ENCODE measurements at places on chromosomes 5 and 9. TPM values are rescaled to one million over a fixed set of nuclear protein-coding genes. Genes with fewer than 3 reads are reported as not detected.

DNA sequence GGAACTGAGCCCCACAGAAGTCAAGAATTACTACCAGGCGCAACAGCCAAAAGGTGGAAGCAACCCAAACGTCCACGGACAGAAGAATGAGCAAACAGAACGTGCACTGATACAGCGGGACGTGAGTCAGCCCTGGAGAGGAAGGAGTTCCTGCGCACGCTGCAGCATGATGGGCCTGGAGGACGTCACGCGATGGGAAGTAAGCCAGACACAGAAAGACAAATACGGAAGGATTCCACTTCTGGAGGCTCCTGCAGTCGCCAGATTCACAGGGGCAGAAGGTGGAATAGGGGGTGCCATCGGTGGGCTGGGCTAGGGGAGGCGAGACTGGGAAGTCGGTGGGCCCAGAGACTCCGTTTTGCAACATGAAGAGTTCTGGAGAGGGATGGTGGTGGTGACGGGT is 80.3 kb upstream of the PHYKPL start:
- H3K4me3 ChIP-seq = no peak overlapping the region
- H3K27ac ChIP-seq = no peak overlapping the region
- H3K27me3 ChIP-seq = no peaks in the 10 kb centered on the region
- no peaks in the 10 kb centered on the region for H3K4me1 ChIP-seq
- H3K36me3 ChIP-seq = no peaks in the 10 kb centered on the region

DNA sequence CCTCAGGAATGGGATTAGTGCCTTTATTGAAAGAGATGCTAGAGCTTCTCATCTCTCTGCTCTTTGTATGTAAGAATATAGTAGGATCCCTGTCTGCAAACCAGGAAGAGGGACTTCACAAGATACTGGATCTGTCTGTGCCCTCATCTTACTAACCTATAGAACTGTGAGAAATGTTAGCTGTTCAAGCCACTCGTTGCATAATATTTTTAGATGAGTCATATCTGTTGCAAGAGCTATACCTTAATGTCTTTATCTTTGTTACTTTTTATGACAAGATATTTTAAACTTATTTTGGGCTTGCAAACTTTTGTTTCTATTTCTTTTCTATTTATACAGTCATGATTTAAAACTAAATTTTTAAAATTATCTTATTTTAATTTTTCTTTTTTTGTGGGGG is 1296.8 kb upstream of the CDH6 start:
- H3K4me3 ChIP-seq = no peak overlapping the region
- no peaks in the 10 kb centered on the region for H3K27me3 ChIP-seq
- DNase-seq = no peak
- H3K36me3 ChIP-seq = no peaks in the 10 kb centered on the region

DNA sequence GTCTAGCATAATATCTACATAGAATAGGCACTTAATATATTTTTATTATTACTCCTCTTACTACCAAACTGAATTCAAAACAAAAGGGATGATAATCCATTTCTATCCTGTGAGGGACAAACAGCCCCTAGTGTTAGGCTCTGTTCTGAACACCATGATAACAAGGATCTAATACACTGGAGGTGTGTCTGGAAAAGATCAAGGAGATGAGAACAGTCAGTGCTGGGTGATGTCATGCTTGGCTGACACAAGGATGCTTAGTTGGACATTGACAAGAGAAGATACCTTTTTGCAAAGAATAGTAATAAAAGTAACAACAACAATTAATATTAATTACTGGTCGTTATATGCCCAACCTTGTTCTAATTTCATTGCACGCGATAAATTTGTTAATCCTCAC is 458.7 kb downstream of the EBF1 start:
- no peaks in the 10 kb centered on the region for H3K36me3 ChIP-seq
- H3K4me3 ChIP-seq = no peak overlapping the region
- H3K4me1 ChIP-seq = no peaks in the 10 kb centered on the region
- H3K27me3 ChIP-seq = no peaks in the 10 kb centered on the region

DNA sequence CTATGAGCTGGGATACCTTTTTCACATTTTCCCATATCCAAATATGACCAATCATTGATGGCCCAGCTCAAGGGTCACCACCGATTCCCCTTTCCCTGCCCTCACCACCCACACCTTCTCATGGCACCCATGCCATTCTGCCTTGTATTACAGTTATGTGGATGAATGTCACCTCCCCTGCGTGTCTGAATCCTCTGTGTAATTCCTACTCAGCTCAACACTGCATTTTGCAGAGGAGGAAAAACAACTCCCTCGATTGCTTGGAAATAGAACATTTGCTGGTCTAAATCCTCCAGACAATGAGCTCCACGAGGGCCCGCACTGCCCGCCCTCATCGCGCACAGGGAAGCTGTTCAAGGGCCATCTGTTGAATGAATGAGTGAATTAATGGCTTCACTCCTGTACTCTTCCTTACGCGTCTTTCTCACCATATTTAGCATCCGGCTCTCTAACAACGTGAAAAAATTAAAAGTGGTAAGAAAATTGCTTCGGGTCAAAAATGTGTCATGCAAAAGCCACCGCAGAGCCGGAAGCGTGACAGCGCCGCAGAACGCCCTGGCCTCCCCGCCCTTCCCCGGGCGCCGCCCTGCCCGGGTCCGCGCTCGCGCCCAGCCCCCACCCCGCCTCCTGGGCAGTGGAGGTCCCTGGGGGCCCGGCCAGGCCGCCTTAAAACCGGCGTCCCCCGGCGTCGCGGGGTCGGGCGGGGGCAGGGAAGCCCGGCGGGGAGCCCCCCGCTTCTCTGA is 704 bp downstream of the SUSD1 start:
- no peak overlapping the region for H3K27ac ChIP-seq
- DNase-seq = peak; percentile 58
- H3K27me3 ChIP-seq = no peaks in the 10 kb centered on the region
- peak overlapping the region; percentile 56 for H3K4me3 ChIP-seq

GRCh38 chr9:70389621-70390266 is 24.7 kb downstream of the KLF9 start:
- H3K4me3 ChIP-seq = no peak overlapping the region
- H3K27ac ChIP-seq = no peak overlapping the region
- H3K27me3 ChIP-seq = no peaks in the 10 kb centered on the region
- H3K36me3 ChIP-seq = peaks cover 20% of the 10 kb centered on the region
- DNase-seq = no peak

- no peak overlapping the region for H3K27ac ChIP-seq
- no peak for DNase-seq
- H3K4me3 ChIP-seq = no peak overlapping the region
- H3K27me3 ChIP-seq = no peaks in the 10 kb centered on the region
- no peaks in the 10 kb centered on the region for H3K36me3 ChIP-seq
Measured at GRCh38 chr5:120137582-120137981, 326.5 kb upstream of the PRR16 start.

DNA sequence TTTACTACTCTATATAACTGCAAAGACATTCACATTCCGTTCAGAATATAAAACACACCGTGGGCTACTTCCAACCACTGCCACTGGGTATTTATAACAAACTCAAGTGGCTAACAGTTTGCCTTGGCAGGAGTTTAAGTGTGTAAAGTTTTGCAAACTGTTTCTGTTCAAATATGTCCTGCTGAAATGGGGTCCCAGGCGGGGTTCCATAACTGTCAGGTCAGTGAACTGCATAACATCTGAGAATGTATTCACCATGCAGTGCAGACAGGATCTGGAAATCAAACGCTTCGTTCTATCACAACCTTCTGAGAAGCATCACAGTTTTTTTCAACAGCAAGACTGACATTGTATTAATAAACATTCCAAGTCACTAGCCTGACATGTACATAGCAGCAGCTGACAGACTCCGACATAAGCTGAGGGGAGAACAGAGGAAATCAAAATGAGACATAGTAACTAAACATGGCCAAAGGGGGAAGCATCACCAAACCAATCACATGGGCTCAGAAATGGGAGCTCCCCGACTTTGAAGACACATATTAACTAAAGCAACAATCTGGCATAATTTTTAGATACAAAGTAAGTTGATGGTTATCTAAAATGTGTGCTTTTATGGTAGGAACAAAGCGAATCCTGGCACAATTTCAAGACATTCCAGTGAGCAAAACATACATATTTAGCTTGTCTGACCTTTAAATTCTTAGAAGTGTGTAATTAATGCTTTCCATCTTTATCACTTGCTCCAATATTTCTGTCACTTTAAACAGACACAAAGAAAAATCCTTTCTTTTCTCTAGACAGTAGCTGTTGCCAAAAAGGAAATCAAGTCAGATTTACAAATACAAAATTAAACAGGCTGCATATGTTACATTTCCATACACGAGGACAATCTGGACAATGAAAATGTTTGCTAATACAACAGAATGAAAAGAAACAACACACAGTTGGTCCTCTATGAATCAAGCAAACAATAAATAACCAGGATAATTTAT is 156.8 kb downstream of the MAPKAP1 start:
- H3K4me3 ChIP-seq = no peak overlapping the region
- no peak overlapping the region for H3K27ac ChIP-seq
- no peaks in the 10 kb centered on the region for H3K4me1 ChIP-seq
- DNase-seq = no peak
- peaks cover 19% of the 10 kb centered on the region for H3K36me3 ChIP-seq

DNA sequence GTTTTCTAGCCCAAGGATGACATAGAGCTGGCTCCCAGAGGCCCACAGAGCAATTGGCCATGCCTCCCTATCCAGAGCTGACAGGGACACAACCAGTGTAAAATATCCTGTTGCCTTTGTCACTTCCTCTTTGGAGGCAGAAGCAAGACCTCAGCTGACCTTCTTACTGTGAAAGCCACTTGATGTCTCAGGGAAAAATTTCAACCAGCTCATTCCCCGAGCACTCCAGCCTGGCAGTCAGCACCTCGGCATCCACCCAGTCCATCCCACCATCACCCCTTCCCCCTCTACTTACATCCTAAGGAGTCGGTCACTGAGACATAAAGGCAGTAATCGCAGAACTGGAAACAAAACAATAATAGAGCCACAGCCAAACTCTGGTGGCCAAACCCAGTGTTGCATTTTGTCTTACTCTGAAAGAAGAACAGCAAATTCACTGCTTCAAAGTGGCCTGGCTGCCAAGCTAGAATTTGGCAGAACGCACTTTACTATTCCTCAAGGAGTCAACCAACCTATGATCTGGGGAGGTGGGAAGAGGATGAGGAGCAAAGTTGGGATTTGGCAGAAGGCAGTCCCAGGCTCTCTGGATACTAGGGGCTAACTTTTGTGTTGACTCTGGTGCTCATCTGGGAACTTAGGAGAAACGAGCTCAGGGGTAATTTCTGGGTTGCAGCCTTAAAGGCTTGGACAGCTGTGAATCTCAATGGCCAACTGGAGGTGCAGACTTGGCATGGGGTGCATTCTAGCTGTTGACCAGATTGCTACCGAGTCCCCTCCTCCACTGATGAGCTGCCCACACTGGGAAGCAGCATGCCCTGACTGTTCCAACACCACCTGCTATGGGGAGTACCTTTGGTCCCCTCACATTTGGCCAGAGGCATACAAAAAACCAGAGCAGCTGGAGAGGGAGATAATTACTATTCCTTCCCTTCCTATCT is 13.6 kb downstream of the NIPAL4 start:
- no peak overlapping the region for H3K27ac ChIP-seq
- H3K4me3 ChIP-seq = no peak overlapping the region
- H3K4me1 ChIP-seq = peaks cover 1% of the 10 kb centered on the region
- no peaks in the 10 kb centered on the region for H3K27me3 ChIP-seq
- peaks cover 16% of the 10 kb centered on the region for H3K36me3 ChIP-seq

GRCh38 chr5:72223371-72223770 is 96.7 kb downstream of the MRPS27 start:
- DNase-seq = no peak
- no peaks in the 10 kb centered on the region for H3K27me3 ChIP-seq
- no peaks in the 10 kb centered on the region for H3K4me1 ChIP-seq

GRCh38 chr9:34125681-34126206 is 754 bp downstream of the DCAF12 start:
- peak overlapping the region; percentile 86 for H3K4me3 ChIP-seq
- H3K27ac ChIP-seq = peak overlapping the region; percentile 88
- peaks cover 20% of the 10 kb centered on the region for H3K36me3 ChIP-seq

DNA sequence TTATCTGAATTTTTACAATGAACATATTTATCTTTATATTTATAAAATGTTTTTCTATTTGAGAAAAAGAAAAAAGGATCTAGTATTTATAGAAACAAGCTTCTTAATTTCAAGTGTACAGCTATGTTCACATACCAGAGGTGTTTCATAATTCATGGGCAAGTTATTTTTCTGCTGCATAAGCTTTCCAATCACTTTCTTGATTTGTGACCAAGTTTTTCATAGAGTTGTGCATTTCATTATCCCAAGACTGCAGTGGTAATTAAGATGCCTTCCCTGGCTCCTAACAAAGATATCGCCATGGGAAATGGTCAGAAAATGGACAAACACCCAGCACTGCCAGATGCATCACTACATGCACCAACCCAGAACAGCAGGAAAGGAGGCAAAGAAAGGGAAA is 124.6 kb downstream of the GNAQ start:
- H3K36me3 ChIP-seq = peaks cover 4% of the 10 kb centered on the region
- DNase-seq = no peak
- H3K27me3 ChIP-seq = no peaks in the 10 kb centered on the region
- no peak overlapping the region for H3K4me3 ChIP-seq
- H3K4me1 ChIP-seq = peaks cover 11% of the 10 kb centered on the region
- no peak overlapping the region for H3K27ac ChIP-seq

GRCh38 chr9:15469406-15469805 is 41.4 kb downstream of the PSIP1 start:
- no peaks in the 10 kb centered on the region for H3K27me3 ChIP-seq
- no peak for DNase-seq
- H3K27ac ChIP-seq = no peak overlapping the region
- H3K4me3 ChIP-seq = no peak overlapping the region
- H3K36me3 ChIP-seq = peaks cover 87% of the 10 kb centered on the region
- H3K4me1 ChIP-seq = no peaks in the 10 kb centered on the region

- H3K4me3 ChIP-seq = no peak overlapping the region
- H3K4me1 ChIP-seq = no peaks in the 10 kb centered on the region
- H3K27ac ChIP-seq = no peak overlapping the region
- no peaks in the 10 kb centered on the region for H3K36me3 ChIP-seq
- no peaks in the 10 kb centered on the region for H3K27me3 ChIP-seq
- no peak for DNase-seq
Measured at GRCh38 chr9:7509576-7510145, 289.9 kb downstream of the DMAC1 start.

DNA sequence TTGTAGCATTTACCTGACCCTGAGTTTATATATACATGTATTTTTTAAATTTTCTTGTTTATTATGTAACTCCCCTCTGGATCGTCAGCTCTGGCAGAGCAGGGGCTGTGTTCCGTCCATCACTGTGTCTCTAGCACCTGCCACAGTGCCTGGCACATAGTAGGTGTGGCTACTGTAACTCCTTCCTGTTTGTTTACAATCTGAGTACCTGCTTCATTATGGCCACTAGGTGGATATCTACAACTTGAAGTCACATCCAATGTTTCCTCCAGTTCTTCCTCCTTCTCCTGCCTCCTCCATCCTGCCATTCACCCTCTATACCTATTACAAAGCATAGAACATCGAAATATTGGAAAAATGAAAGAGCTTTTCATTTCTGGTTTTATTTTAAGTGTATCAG is 14.2 kb upstream of the PPP1R2B start:
- H3K4me1 ChIP-seq = no peaks in the 10 kb centered on the region
- H3K27me3 ChIP-seq = no peaks in the 10 kb centered on the region
- no peak overlapping the region for H3K27ac ChIP-seq
- no peak overlapping the region for H3K4me3 ChIP-seq

SLC31A1 gene
- 12.3 TPM for total RNA-seq

SLC6A3 gene
- not detected for total RNA-seq

WASHC1 gene
- 10.9 TPM for total RNA-seq

C9orf57 gene
- not detected for total RNA-seq

HCN1 gene
- total RNA-seq = not detected

SPINK4 gene
- not detected for total RNA-seq

FOCAD gene
- 12.4 TPM for total RNA-seq

Data from CD4-positive, alpha-beta T cell (primary cell).